ENCODE measurements at places on chromosomes 3 and 15.

DNA sequence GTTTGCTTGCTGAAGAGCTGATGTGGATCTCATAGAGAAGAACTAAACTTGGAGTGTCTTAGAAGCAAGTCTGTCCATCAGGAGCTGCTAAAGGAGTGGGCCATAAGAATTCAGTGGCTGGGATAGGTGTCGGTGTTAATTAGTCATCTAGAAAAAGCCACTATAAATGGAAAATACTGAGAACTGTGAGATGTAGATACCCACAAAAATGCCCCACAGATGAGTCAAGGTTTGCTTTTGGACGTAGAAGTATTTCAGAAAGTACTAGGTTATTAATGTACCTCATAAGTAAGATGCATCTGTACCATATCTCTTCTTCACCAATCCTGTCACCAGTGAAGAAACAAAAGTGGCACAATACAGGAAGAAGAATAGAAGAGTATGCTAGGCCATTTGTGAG, 530.9 kb upstream of the TGFBR2 start:
- DNase-seq, result no peak

- DNase-seq, result no peak
Measured at GRCh38 chr3:51354731-51355615, 30.1 kb upstream of the MANF start.

DNA sequence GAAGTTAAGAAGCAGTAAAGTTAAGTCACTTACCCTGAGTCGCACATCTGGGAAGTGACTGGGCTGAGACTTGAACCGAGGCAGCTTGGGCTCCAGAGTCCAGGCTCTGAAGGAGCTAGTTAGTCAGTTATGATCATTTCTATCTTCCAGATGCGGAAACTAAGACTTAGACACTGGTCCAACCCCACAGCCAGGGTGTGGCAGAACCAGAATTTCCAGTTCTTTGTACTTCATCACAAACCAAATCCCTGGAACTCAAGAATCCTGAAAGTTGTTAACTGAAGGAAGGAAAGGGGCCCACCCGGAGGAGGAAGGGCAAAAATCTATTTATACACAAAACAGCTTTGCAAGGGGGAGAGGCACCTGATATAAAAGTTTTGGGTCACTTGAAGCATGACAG, 389.9 kb downstream of the SHQ1 start:
- DNase-seq, result no peak

- no peak for DNase-seq
Measured at GRCh38 chr15:78102211-78102610, 9.8 kb downstream of the SH2D7 start.

DNA sequence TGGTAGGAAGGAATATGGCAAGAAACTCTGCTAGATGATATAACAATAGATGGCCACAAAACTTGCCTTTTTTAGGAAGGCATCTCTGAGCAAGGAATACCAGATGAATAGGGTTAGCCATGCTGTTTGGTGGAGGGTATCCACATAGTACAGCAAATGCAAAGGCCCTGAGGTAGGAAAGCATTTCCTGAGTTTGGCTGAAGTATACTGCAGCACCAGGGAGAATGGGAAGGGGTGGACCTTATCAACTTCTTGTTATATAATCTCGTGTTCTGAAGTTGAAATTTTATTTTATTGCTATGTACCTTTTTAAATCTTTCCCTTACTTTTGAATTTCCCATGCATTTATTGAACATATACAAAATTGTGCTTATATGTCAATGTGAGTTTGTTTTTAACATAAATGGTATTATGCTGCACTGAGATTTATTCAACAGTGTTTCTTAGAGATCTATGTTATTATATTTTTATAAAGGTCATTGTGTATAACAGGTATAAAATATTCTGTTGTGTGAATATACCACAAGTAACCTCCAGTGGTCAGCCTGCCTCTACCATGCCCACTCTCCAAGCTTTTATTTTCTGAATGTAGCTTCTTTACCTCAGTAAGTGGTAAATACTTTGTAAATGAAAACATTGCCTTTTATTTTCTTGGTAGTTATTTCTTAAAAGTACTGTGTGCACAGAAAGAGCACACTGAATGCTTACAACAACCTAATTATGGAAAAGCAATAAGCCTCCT, 2.8 kb upstream of the KAT2B start:
- no peak for DNase-seq

- DNase-seq, result peak; percentile 94
Measured at GRCh38 chr3:71444028-71444860, 139.3 kb downstream of the FOXP1 start.

GRCh38 chr15:66156310-66156975, 97.1 kb downstream of the MEGF11 start:
- peak; percentile 65 for DNase-seq

DNA sequence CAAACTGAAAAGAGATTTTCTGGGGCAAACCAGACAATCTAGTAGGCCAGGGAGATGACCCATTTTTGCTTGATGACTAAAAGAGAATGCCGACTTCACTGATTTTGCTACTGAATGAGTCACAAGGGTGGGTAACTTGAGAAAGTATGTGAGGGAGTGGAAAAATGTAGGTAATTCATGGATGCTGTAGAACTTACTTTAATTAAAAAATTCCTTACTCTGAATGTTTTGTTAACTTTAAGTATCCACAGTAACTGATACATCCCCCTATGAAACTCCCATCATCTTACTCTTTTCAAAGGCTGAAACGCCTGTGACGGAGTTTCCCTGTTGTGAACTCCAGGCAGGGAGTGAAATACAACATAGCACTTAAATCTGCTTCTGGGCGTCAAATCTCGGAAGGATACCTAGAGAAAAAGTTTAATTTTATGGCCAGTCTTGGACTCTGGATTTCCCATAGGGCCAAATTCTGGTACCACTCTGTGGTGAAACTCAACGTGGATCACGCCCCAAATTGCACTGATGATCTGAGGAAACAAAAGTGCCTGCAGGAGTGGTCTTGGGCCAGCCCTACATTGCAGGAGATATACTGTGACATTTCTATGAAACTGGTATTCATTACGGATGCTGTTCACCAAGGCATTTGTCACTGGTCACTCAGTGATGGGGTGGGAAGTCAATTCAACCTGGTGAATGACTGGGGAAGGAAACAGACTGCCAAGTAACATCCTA, 24.0 kb downstream of the GOLIM4 start:
- no peak for DNase-seq

DNA sequence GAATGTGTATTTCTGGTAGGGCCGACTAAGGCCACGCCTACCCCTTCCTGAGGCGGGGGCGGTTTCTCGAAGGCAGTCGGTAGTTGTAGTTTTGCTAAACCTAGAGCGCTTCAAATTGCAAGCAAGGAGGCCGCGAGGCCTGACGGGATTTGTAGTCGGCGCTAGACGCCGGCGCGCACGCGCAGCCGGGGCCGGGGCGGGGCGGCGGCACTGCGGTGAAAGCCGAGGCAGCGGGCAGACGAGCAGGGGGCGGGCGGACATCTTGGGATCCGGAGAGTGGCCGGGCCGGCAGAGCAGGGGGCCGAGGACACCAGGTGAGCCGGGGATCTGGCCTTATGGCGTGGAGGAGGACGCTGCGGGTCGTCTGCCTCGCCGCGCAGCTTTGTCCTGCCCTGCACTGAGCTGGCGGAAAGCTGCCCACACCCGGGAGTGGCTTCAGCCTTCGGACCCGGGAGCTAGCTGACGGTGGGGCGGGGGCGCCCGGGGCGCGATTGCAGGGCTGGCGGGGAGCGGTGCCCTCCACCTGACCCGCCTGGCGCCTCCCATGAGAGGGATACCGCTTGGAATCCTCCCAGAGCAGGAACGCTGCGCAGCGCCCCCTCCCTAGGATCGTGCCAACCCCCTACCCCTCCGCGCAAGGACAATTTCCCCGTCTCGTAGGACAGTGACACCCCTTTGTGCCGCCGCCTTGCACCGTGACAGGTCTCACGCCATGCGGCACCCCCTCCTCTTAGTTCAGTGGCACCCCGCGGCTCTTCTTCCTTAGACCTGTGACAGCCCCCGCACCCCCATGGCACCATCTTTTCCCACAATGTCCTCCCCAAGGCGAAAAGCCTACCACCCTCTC, at the start of gene AP2M1:
Gene AP2M1 (plus strand): TSS at position 210 of the 847 bp plus-strand sequence. CDS start 2,139 bp downstream, outside the sequence.
- DNase-seq, result peak; percentile 99

GRCh38 chr15:89068325-89068784, 19.9 kb upstream of the ABHD2 start:
- no peak for DNase-seq

DNA sequence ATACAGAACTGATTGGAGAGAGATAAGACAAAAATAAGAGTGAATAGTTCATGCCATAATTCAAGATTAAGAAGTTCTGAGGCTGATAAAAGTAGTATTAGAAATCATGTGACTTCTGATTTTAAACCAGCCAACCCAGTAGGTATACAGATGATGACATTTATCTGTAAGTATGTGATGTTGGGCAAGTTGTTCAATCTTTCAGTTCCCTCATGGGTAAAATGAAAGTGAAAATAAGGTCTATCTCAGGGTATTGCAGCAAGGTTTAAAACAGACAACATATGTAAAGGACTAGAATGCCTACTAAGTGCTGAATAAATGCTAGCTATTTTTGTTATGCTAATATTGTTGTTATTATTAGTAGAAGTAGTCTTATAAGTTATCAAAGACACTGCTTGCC, 1055.7 kb downstream of the NAALADL2 start:
- DNase-seq, result no peak

DNA sequence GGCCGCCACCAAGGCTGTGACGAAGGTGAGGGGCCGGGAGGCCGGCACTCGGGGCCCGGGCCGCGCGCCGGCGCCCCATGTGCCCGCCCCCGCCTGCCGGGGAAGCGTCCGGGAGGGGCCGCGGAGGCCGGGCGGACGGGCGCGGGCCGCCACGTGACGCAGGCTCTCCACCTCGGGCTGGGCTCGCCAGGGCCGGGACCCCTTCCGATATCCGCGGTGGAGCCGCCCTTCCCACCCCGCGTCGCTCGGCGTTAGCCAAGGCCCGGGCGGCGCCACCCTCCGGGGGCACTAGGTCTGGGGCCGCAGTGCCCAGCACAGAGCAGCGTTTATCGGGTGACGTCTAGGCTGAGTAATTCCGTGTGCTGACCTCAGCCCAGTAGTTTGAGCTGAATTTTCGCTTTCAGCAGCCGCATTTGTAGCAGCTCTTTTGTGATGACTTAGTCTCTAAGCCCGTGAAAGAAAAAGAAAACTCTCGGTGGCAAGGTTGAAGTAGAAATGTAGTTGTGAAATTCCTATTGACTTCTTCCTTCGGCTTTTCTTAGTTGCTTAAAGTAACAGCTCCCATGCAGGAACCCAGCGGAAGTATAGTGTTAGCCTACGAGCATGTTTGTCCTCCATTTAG, 885 bp downstream of the CDV3 start:
- peak; percentile 83 for DNase-seq

GRCh38 chr3:183540501-183541234, 14.8 kb downstream of the KLHL6 start:
- DNase-seq, result no peak

- no peak for DNase-seq
Measured at GRCh38 chr3:53111822-53112221, 18.4 kb downstream of the RFT1 start.

- no peak for DNase-seq
Measured at GRCh38 chr15:90790057-90790456, 72.9 kb downstream of the BLM start.

DNA sequence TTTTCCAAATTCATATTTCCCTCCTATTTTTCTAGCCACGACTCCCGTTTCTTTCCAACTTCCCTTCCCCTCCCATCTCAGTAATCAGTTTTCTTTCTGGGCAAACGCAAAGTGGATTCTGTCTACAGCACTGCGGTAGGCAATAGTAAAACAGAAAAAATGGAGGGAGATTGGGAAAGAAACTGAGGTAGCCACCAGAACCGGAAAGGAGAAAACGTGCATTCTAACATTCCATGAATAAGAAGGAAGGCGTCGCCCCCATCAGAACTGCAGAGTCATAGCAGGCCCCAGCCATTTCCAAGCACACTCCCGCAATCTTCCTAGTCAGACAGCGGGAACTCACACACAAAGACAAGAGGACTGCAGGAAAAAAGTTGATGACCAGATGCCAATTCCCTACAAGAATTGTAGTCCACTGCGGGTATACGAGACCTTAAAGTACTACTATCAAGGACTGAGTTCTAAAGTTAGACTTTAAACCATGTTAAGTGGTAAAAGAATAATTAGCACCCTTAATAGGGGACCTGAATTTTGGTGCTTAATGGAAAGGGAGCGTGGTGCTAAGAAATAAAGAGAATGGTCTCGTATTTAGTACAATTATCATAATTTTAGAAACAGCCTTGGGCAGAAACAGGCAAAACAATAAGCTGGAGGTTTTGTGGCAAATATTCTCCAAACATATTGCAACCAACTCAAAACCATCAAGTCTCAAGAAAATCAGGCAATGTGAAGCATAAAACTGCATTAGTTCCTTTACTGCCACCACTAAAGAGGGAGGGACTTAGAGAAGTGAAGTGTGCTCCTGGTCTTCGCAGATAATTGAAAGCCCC, 1.4 kb downstream of the PFN2 start:
- DNase-seq, result no peak

Measured in OCI-LY7 (cell line).